Activated CD8-positive, alpha-beta memory T cell treated with anti-CD3 and anti-CD28 coated beads for 1 hour (primary cell): ENCODE measurements at places on chromosomes 1 and 21.

DNA sequence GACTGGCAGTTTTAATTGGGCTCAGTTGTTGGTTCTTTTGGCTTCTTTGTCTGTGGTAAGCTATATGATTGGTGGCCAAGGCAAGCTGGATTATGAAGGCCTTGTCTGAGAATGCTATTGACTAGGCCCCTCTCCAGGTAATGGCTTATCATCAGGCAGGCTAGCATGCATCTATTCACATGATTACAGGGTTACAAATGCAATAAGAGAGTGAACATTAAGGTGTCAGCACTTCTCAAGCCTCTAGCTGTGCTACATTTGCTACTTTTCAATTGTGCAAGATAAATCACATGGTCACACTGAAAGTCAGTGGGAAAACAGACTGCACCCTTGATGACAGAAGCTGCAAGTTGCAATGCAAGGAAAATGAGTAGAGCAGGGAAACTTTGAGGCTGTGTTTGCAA, 550.9 kb upstream of the TMPRSS15 start:
- DNase-seq = no peak

DNA sequence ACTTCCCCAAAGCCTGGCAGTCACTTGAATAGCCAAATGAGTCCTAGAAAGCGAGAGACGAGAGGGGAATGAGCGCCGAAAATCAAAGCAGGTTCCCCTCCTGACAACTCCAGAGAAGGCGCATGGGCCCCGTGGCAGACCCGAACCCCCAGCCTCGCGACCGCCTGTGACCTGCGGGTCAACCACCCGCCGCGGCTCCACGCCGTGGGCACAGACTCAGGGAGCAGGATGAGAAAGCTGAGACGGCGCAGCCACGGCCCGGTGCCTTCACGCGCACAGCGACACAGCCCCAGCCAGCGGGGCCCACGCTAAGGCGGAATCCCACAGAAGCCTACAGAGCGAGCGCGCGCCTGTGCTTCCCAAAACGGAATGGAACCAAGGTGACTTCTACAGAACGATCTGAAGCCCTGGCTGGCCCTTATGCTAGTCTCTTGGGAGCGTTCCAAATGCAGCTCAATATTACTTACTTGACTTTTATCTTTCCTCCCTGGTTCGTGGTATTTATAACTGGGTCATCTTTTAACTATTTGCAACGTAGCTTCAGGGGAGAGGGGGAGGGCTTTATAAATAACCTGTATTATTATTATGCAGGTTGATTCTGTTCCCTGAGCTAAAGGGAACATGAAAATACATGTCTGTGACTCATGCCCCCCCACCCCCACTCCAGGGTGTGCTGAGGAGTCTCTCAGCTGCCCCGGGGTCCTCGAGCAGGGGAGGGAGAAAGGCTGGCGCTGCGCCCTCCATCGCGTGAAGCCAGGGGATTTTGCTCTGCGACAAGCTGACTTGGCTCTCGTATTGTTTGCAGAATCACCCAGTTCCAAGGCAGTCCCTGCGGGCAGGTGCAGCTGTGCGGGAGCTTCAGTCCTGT, 1.7 kb downstream of the TSPEAR start:
- DNase-seq = no peak

GRCh38 chr1:72438270-72438669, 155.9 kb upstream of the NEGR1 start:
- no peak for DNase-seq

- no peak for DNase-seq
Measured at GRCh38 chr1:9269078-9269501, 23.6 kb upstream of the SPSB1 start.

DNA sequence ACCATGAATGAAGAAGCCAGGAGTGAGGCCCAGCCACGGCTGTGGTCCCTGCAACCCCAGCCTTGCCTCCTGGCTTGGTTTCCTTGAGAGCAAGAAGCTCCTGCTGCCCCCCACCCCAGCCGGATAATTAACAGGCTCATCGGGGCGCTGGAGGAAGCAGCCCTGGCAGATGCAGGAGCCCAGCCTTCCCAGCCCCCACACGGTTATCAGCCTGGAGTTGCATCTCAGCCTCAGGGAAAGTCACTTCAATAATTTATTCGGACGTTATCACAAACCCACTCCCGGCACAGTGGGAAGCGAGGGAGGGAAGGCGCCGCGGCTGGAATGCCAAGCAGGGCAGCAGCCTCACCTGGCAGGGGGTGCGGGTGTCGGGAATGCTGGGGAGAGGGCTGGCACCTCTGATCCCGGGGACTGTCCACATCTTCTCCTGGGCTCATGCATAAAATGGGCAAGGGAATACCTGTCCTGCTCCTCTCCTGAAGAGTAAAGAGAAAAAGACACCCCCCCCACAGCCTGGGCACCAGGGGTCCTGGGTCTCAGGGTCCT, 43.3 kb upstream of the LRP8 start:
- no peak for DNase-seq

- no peak for DNase-seq
Measured at GRCh38 chr1:202968895-202969295, 1.8 kb upstream of the CYB5R1 start.

DNA sequence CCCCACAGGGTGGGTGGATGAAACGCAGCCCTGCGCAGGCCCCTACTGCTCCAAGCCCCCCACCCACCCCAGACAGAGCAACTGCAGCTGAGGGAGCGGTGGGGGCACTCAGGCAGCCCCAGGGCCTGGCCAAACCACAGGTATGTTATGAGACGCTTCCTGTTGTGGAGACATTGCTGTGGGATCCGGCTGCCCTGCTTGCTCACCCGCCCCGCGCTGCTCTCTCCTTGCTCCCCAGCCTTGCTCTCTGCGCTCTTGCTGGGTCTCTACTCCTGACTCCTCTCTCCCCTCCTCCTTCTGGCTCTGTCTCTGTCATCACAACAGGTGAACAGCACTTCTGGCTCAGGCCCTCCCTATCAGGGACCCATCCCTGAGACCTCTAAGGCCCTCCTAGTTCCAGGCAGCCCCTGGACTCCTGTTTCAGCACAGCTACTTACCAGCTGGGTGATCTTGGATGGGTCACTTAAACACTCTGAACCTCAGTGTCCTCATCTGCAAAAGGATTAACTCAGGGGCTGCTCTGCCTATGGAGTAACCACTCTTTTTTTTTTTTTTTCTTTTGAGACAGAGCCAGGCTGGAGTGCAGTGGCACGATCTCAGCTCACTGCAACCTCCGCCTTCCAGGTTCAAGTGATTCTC, 15.9 kb downstream of the COL8A2 start:
- no peak for DNase-seq

- DNase-seq = peak; percentile 32
Measured at GRCh38 chr1:90721210-90722194, 4.4 kb upstream of the BARHL2 start.

- DNase-seq = no peak
Measured at GRCh38 chr1:195934817-195935553, 673.3 kb downstream of the KCNT2 start.

GRCh38 chr1:93820554-93821422, 58.2 kb downstream of the DNTTIP2 start:
- no peak for DNase-seq

DNA sequence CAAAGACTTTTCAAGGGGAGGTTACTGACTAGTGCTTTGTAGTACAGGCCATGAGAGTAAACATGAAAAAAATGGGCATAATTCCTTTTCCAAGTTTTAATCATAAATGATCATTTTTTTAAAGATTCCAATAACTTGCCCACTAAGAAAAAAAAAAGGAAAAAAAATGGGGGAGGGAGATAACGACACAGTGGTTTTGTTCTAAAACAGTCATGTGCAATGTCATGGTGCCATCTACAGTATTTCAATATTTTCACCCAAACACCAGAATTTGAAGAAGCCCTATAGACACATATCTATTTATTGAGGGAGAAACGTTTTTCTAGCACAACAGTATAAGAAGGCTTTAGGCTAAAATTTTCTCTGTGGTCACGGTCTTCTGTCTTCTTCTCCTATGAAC, 250.2 kb downstream of the LTN1 start:
- no peak for DNase-seq

GRCh38 chr1:167486090-167486824, 32.1 kb downstream of the CD247 start:
- DNase-seq = no peak
